ENCODE measurements at places on chromosomes 16 and 17.
A peak's percentile ranks its signal among the peaks of the same experiment; 100 is the strongest.

- no peaks in the 10 kb centered on the region for H3K27me3 ChIP-seq
- H3K4me3 ChIP-seq, result no peak overlapping the region
- DNase-seq, result peak; percentile 68
- H3K4me1 ChIP-seq, result no peaks in the 10 kb centered on the region
- peaks cover 2% of the 10 kb centered on the region for H3K36me3 ChIP-seq
- no peak overlapping the region for H3K27ac ChIP-seq
These were observed 272.8 kb upstream of the KCNJ16 start for GRCh38 chr17:69802045-69802740.

DNA sequence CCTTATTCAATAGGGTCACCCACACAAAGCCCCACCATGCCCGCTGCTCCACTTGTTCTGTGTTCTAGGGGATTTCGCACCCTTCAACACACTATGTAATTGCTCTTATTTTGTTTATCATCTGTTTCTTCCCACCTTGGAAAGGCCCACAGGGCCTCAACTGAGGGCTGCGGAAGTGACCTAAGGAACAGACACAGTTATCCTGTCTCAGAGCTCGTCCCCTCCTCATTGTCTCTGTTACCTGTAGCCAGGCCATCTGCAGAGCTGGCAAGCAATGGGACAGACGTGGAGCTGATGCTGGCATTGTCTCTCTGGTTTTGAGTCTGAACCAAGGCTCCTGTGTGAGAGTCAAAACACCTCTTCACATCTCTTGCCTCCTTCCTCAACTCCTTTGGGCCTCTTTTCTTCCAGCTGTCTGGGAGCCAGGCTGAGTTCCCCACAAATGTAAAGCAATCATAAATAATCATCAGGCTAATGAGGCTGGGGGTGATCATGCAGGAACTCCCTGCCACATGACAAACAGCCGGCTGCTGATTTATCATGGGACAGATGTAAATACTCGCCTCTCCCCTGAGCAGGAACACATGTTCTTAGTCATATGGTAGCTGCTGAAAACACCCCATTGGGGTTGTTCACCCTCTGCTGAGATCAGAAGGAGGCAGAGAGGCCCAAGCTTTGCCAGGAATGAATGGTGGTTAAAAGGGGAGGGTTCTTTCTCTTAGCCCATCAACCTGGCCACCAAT, 71.9 kb downstream of the AXIN2 start:
- no peak for DNase-seq
- no peak overlapping the region for H3K27ac ChIP-seq
- no peak overlapping the region for H3K4me3 ChIP-seq
- H3K36me3 ChIP-seq, result no peaks in the 10 kb centered on the region

GRCh38 chr17:77611791-77612502, 346.6 kb upstream of the TNRC6C start:
- H3K4me1 ChIP-seq, result no peaks in the 10 kb centered on the region
- no peaks in the 10 kb centered on the region for H3K36me3 ChIP-seq
- H3K4me3 ChIP-seq, result no peak overlapping the region
- H3K27me3 ChIP-seq, result no peaks in the 10 kb centered on the region
- H3K27ac ChIP-seq, result no peak overlapping the region

GRCh38 chr17:49637739-49638138, 40.2 kb downstream of the SPOP start:
- peaks cover 17% of the 10 kb centered on the region for H3K36me3 ChIP-seq
- DNase-seq, result no peak
- H3K4me3 ChIP-seq, result no peak overlapping the region
- H3K27me3 ChIP-seq, result no peaks in the 10 kb centered on the region
- no peak overlapping the region for H3K27ac ChIP-seq

DNA sequence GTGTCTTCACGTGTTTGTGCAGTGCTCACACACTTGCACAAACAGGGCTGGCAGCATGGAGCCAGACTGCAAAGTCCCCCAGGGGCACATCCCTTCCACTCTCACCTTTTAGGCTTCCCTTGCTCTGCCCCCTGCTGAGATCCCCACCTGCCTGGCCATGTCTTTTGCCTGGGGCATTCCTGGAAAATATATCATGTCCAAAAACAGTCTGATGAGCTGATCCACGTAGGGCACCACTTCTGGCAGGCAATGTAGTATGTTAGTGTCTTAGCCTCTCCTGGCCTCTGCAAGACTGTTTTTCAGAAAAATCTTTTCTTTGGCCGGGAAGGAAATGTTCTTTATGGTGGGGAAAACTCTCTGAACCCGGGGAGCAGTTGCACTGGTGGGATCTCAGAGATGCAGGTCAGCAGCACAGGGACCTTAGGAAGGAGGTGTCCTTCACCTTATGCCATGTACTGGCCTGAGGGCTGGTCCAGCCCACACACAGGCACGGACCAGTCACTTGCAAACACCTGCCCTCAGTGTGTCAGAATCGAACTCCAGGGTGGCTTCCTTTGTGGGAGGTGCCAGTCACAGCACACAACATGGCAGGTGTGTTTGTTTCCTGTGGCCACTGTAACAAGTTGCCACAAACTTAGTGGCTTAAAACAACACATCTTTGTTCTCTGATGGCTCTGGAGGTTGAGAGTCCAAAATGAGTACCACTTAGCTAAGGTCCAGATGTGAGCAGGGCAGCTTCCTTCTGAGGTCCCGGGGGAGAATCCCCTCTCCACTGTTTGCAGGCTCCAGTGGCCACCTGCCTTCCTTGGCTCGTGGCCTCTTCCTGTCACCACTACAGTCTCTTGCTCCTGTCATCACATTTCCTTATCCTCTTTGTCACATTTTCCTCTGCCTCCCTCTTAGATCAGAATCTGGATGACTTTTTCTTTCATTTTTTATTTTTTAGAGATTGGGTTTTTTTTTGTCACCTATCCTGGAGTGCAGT, 46.6 kb downstream of the MPRIP start:
- H3K4me1 ChIP-seq, result peaks cover 5% of the 10 kb centered on the region
- peaks cover 6% of the 10 kb centered on the region for H3K36me3 ChIP-seq
- no peak overlapping the region for H3K27ac ChIP-seq
- no peaks in the 10 kb centered on the region for H3K27me3 ChIP-seq
- no peak overlapping the region for H3K4me3 ChIP-seq
- no peak for DNase-seq

- no peak overlapping the region for H3K27ac ChIP-seq
- DNase-seq, result no peak
- no peaks in the 10 kb centered on the region for H3K4me1 ChIP-seq
- H3K4me3 ChIP-seq, result no peak overlapping the region
- H3K27me3 ChIP-seq, result no peaks in the 10 kb centered on the region
These were observed 353.5 kb downstream of the TOX3 start for GRCh38 chr16:52193441-52193840.

DNA sequence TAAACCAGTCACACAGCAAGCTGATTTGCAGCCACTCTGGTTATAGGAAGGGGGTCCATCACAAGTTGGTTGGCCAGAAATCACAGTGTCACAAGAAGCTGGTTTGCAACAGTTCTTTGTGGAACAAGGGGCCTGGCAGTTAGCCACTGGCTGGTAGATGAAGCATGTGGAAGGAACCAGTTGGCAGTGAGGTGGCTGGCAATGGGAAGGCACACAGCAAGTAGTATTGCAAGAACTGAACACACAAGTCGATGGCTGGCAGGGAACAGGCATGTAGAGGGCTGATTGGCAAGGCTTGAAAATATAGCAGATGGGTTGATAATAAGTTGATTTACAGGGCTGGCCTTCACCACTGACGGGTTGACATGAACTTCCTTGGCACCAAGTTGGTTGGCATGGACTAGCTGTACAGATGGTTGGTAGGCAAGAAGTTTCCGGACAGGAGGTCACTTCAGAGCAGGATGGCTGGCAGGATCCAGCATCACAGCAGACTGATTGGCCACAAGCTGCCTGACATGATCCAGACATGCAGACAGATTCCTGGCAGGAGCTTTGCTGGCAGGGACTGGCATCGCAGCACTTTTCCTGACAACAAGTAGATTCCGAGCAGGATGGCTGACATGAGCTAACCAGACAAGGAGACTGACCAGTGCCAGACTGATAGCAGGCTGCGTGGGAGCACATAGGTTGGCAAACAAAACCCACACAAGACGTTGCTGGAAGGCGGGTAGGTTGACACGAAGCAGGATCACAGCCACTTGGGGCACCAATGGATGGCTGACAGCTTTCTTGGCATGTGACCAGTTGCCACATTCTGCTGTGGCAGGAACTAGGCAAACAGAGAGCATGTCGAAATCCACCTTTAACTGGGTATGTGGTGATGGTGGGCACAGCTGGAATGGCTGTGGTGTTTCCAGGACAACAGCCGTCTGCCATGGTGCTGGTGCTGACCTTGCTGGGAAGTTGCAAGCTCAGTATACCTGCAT, at the start of gene KRTAP29-1:
Gene KRTAP29-1 (minus strand): TSS at position 936 of the 986 bp plus-strand sequence. CDS start 0 bp downstream, at position 936.
- no peaks in the 10 kb centered on the region for H3K36me3 ChIP-seq
- H3K4me3 ChIP-seq, result no peak within 1 kb of the TSS
- H3K27ac ChIP-seq, result no peak within 1 kb of the TSS

DNA sequence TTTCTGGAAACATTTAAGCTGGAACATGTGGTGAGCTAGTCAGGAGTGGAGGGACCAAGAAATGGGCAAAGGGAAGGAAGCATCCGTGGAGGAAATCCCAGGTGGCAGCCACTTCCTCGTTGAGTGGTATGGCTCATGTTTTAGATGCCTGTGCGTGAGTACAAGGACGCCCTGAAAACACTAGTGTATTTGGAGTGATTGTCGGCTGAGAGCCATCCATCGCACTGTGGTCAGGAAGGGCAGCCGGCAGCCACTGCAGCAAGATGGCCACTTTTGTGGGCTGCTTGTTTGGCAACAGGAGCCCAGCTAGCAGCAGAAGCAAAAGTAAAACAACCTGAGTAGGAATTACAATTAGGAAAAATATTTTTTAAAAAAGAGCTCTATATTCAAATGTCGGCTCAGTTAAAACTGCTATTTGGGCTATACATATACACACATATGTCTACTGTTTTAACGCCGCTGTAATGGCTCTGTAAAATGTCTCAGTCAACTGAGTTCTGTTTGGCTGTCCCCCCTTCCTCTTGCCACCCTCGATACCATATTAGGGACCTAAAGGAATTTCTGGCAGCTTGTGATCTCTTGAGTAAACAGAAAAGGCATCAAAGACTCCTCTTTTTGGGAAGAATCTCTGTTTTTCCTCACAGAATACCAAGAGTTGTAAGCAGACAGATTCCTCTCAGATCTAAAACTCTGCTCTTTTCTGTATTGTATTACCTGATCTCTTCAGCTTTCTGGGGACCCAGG, 39.2 kb downstream of the BRD7 start:
- peaks cover 73% of the 10 kb centered on the region for H3K36me3 ChIP-seq
- no peak for DNase-seq
- no peak overlapping the region for H3K4me3 ChIP-seq

GRCh38 chr17:4529533-4530152, 25.5 kb downstream of the MYBBP1A start:
- H3K36me3 ChIP-seq, result no peaks in the 10 kb centered on the region
- no peak overlapping the region for H3K27ac ChIP-seq
- H3K4me3 ChIP-seq, result no peak overlapping the region
- no peak for DNase-seq
- peaks cover 6% of the 10 kb centered on the region for H3K27me3 ChIP-seq

- no peaks in the 10 kb centered on the region for H3K36me3 ChIP-seq
- no peak for DNase-seq
- no peak overlapping the region for H3K27ac ChIP-seq
These were observed 151.5 kb upstream of the GOT2 start for GRCh38 chr16:58885528-58886170.

- H3K27me3 ChIP-seq, result peaks cover 4% of the 10 kb centered on the region
- peak; percentile 38 for DNase-seq
- H3K36me3 ChIP-seq, result no peaks in the 10 kb centered on the region
- no peak overlapping the region for H3K4me3 ChIP-seq
- peaks cover 2% of the 10 kb centered on the region for H3K4me1 ChIP-seq
These were observed 515 bp downstream of the GFAP start for GRCh38 chr17:44914698-44915271.

- no peaks in the 10 kb centered on the region for H3K27me3 ChIP-seq
- peak; percentile 48 for DNase-seq
- H3K4me1 ChIP-seq, result peaks cover 6% of the 10 kb centered on the region
- H3K27ac ChIP-seq, result no peak overlapping the region
These were observed 8.6 kb upstream of the TSPOAP1 start for GRCh38 chr17:58337210-58337599.

GRCh38 chr16:73002866-73003265, 45.1 kb downstream of the ZFHX3 start:
- H3K4me3 ChIP-seq, result no peak overlapping the region
- no peaks in the 10 kb centered on the region for H3K4me1 ChIP-seq
- H3K27me3 ChIP-seq, result no peaks in the 10 kb centered on the region
- no peak for DNase-seq
- H3K36me3 ChIP-seq, result peaks cover 6% of the 10 kb centered on the region

DNA sequence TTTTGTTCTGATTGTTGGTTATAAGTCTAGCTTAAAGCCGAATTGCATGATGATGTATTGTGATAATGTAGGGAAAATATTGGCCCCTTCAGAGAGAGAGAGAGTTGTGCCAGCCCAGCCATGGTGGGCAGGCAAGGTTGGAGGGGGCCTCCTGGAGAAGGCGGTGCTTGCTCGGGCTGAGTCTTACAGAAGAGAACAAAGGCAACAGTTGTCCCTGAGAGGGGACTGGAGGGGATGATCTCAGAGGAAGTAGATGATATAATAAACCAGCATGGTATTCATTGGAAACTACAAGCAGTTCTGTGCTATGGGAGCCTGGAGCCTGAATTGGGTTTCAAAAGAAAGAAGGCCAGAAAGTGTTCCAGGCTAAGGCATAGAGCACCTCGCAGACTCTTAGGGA, 173.8 kb downstream of the RPTOR start:
- H3K36me3 ChIP-seq, result no peaks in the 10 kb centered on the region
- H3K4me3 ChIP-seq, result no peak overlapping the region
- H3K4me1 ChIP-seq, result peaks cover 3% of the 10 kb centered on the region

DNA sequence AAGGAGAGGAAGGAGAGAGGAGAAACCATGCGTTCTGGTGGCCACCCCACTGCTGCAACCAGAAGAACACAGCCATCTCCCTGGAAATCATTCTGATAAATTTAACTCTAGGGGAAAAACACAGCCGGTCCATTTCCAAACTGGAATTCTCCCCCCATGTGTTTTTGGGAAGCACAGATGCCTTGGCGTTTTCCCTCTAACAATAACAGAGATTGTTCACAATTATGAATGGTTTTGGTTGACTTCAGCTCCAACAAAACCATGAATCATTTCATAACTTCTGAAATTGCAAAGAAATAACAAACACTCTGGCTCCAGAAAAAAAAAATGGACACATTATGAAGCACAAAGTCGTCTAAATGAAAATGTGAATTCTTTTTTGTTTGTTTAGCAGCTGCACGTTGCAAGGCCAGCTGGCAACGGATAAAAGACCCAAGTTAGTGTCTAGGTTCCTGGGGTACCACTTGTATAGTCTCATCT, 46.2 kb downstream of the GNAO1 start:
- no peaks in the 10 kb centered on the region for H3K4me1 ChIP-seq
- H3K27ac ChIP-seq, result no peak overlapping the region
- DNase-seq, result no peak
- no peak overlapping the region for H3K4me3 ChIP-seq
- H3K27me3 ChIP-seq, result no peaks in the 10 kb centered on the region
